ENCODE measurements at places on chromosomes 13 and 19.

DNA sequence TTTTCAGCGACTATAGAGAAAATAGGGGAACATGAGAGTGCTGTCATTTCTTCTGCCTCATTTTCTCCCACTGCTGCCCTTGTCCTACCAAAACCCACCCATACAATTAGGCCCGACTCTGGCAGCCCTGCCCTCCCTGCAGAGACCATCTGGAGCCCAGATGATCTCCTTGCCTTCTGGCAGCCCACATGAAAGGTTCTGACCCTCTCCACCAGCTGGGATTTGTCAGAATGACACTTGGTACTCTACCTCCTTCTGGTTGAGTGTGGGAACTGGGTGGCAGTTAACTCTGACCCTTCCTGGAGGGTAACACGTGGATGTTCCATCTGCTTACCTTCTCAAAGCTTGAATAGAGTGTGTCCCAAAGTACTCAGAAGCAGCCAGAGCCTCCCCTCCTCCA, 21.0 kb upstream of the SIAH3 start:
- no peak overlapping the region for H3K27ac ChIP-seq
- H3K36me3 ChIP-seq = no peaks in the 10 kb centered on the region
- peaks cover 2% of the 10 kb centered on the region for H3K4me1 ChIP-seq
- H3K27me3 ChIP-seq = no peaks in the 10 kb centered on the region
- no peak overlapping the region for H3K4me3 ChIP-seq

DNA sequence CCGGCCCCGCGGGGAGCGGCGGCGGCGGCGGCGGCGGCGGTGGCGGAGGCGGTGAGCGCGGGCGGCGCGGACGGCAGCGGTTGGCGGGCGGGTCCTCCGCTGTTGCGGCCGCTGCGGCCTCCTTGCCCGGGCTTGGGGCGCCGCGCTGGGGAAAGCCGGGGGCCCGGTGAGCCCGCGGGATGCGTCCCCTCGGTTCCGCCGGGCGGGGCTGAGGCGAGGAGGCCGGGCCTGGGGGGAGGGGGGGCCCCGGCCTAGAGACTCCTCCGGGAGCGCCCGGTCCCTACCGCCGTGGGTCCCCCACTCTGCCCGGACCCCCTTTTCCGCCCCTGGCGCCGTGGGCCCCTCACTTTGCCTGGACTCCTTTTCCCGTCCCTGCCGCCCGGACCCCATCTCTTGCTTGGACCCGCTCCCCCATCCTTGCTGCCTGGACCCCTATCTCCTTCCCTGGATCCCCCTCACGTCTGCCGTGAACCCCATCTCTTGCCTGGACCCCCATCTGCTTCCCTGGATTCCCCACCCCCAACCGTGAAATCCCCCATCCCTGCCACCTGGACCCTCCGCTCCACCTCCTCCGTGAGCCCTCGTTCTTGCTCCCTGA, 28.6 kb upstream of the NDUFS7 start:
- peaks cover 1% of the 10 kb centered on the region for H3K36me3 ChIP-seq
- no peaks in the 10 kb centered on the region for H3K4me1 ChIP-seq
- peak overlapping the region; percentile 88 for H3K4me3 ChIP-seq
- no peaks in the 10 kb centered on the region for H3K27me3 ChIP-seq
- H3K27ac ChIP-seq = peak overlapping the region; percentile 64

DNA sequence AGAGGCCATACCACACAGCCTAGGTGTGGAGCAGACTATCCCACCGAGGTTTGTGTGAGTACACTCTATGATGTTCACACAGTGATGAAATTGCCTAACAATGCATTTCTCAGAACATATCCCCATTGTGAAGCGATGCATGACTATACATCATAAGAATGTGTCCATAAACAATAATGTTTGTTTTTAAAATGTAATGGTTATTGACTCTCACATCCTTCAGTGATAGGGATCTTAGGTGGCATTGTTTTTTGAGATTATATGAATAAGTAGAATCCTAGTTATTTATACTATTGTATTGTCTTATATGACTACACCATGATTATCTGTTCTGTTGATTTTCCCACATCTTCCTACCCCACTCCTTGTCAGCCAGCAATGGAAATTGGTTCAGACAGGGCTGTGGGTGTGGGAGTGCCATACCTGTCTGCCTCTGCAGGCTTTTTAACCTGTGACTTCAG, 13.6 kb downstream of the CCNA1 start:
- H3K27ac ChIP-seq = no peak overlapping the region
- no peaks in the 10 kb centered on the region for H3K36me3 ChIP-seq
- H3K27me3 ChIP-seq = no peaks in the 10 kb centered on the region
- no peak for DNase-seq
- H3K4me1 ChIP-seq = no peaks in the 10 kb centered on the region

- H3K27ac ChIP-seq = no peak overlapping the region
- DNase-seq = no peak
- no peaks in the 10 kb centered on the region for H3K4me1 ChIP-seq
- H3K27me3 ChIP-seq = no peaks in the 10 kb centered on the region
- no peak overlapping the region for H3K4me3 ChIP-seq
- no peaks in the 10 kb centered on the region for H3K36me3 ChIP-seq
Observed at GRCh38 chr13:34719060-34719875, 222.8 kb upstream of the NBEA start.

- peak overlapping the region; percentile 99 for H3K27ac ChIP-seq
- H3K36me3 ChIP-seq = peaks cover 2% of the 10 kb centered on the region
- peaks cover 2% of the 10 kb centered on the region for H3K4me1 ChIP-seq
- peak overlapping the region; percentile 96 for H3K4me3 ChIP-seq
Observed at GRCh38 chr19:10654610-10655456, 687 bp downstream of the ILF3 start.

DNA sequence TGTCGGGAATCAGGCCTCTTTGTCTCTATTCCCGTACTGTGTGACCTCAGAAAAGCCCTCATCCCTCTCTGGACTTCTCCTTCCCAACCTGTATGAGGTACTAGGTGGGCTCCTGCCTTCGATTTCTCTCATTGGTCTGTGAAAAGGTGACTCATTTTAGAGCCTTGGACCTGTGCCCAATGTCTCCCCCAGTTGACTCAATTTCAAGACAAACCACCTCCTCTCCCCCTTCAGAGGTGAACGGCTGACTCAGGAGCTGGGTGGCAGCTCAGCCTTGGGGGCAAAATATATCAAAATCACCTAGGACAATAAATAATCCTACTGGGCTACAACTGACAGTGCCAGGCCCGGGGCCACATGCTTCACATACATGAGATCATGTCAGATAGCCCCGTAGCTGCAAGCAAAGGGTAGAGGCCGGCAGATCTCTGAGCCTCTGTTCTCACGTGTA, 630 bp downstream of the COQ8B start:
- H3K27ac ChIP-seq = peak overlapping the region; percentile 71
- peak overlapping the region; percentile 89 for H3K4me3 ChIP-seq
- H3K36me3 ChIP-seq = no peaks in the 10 kb centered on the region
- H3K4me1 ChIP-seq = peaks cover 6% of the 10 kb centered on the region
- DNase-seq = no peak

- DNase-seq = no peak
- no peak overlapping the region for H3K27ac ChIP-seq
- no peaks in the 10 kb centered on the region for H3K36me3 ChIP-seq
- H3K4me3 ChIP-seq = no peak overlapping the region
- H3K4me1 ChIP-seq = peaks cover 9% of the 10 kb centered on the region
- H3K27me3 ChIP-seq = no peaks in the 10 kb centered on the region
Observed at GRCh38 chr13:50788551-50789210, 54.8 kb downstream of the DLEU7 start.

DNA sequence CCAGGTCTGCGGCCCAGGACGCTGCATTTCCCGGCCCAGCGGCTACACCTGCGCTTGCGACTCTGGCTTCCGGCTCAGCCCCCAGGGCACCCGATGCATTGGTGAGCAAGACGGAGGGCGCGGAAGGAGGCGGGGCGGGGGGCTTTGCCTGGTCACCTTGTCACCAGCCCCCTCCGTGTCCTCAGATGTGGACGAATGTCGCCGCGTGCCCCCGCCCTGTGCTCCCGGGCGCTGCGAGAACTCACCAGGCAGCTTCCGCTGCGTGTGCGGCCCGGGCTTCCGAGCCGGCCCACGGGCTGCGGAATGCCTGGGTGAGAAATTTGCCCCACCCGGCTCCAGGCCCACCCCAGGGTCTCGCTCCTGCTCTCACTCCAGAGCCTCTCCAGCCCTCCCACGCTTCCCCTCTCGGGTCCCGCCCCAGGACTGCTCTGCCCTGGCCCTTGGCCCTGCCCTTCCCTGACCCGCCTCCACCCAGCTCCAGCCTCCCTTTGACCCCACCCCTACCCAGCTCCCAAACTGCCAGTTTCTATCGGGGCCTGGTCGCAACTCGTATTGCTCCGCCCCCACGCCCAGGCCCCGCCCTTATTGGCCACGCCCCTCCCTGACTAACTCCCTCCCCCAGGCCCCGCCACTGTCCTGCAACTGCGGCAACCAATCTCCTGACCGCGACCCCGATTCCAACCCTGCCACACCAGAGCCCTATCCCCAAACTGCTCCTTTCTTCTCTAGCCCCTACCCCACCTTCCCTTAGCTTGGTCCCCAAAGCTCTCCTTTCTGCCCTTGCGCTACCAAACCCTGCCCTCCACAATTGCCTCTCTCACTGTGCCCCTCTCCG, 8.6 kb downstream of the LTBP4 start:
- H3K27me3 ChIP-seq = no peaks in the 10 kb centered on the region
- peaks cover 2% of the 10 kb centered on the region for H3K4me1 ChIP-seq
- peak; percentile 95 for DNase-seq
- H3K4me3 ChIP-seq = peak overlapping the region; percentile 29

DNA sequence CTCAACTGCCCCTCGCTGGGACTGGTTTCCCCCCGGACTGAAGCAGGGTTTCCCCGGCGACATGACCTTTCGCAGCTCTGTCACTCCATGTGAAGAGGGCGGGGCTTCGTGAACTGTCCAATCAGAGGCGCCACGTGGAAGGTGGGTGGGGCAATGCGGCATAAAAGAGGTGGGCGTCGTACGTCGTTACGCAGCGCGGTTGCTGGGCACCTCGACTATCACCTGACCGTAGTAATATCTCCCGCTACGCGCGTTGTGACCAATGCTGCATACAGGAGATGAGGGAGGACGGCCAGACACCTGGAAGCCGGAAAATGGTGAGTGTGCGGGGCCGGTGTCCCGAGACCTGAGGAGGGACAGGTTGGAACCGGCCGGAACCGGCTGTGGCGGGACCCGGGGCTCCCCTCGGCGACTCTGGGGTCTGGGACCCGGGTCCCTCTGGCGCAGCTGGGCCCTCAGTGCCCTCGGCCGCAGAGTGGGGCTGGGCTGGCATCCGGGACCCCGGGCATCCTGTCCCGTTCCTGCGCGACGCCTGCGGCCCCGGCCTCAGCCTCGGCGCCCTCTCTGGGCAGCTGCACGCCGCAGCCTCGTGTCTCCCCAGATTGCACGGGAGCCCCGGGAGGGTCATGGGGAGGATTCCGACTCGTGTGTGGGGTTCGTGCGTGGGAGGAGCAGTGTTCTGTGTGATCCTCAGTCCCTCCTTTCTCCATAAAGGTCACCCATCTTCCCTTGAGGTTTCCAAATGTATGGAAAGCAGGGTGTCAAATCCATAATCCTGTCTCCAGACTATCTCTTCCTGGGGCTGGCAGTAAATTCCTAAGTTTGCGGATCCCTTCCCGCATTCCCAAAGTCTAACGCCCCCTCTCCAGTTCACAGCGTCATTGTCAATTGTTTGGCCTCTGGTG, 32.2 kb downstream of the ZNF136 start:
- DNase-seq = peak; percentile 92
- H3K4me3 ChIP-seq = peak overlapping the region; percentile 55
- H3K27ac ChIP-seq = no peak overlapping the region
- H3K4me1 ChIP-seq = no peaks in the 10 kb centered on the region
- no peaks in the 10 kb centered on the region for H3K27me3 ChIP-seq

GRCh38 chr13:66367356-66367755, 862.8 kb downstream of the PCDH9 start:
- no peak for DNase-seq
- H3K27me3 ChIP-seq = no peaks in the 10 kb centered on the region
- H3K4me1 ChIP-seq = no peaks in the 10 kb centered on the region
- H3K27ac ChIP-seq = no peak overlapping the region

- H3K4me1 ChIP-seq = no peaks in the 10 kb centered on the region
- no peaks in the 10 kb centered on the region for H3K27me3 ChIP-seq
- no peak overlapping the region for H3K27ac ChIP-seq
- DNase-seq = peak; percentile 30
- no peak overlapping the region for H3K4me3 ChIP-seq
Observed at GRCh38 chr13:59269476-59269875, 894.3 kb downstream of the DIAPH3 start.

- no peaks in the 10 kb centered on the region for H3K36me3 ChIP-seq
- H3K4me1 ChIP-seq = peaks cover 4% of the 10 kb centered on the region
- H3K27ac ChIP-seq = peak within 1 kb of the TSS; percentile 85
Observed at GRCh38 chr19:5340637-5341447, at the start of gene PTPRS. PTPRS (minus strand) TSS chr19:5340812; CDS start chr19:5286140, 54,672 bp downstream.

GRCh38 chr19:41657157-41657556, 30.3 kb upstream of the CEACAM4 start:
- no peaks in the 10 kb centered on the region for H3K36me3 ChIP-seq
- H3K4me3 ChIP-seq = no peak overlapping the region
- no peaks in the 10 kb centered on the region for H3K4me1 ChIP-seq
- H3K27me3 ChIP-seq = no peaks in the 10 kb centered on the region

GRCh38 chr13:72120632-72121031, 253.6 kb upstream of the DACH1 start:
- no peak overlapping the region for H3K4me3 ChIP-seq
- H3K4me1 ChIP-seq = no peaks in the 10 kb centered on the region
- no peaks in the 10 kb centered on the region for H3K36me3 ChIP-seq
- H3K27ac ChIP-seq = no peak overlapping the region

DNA sequence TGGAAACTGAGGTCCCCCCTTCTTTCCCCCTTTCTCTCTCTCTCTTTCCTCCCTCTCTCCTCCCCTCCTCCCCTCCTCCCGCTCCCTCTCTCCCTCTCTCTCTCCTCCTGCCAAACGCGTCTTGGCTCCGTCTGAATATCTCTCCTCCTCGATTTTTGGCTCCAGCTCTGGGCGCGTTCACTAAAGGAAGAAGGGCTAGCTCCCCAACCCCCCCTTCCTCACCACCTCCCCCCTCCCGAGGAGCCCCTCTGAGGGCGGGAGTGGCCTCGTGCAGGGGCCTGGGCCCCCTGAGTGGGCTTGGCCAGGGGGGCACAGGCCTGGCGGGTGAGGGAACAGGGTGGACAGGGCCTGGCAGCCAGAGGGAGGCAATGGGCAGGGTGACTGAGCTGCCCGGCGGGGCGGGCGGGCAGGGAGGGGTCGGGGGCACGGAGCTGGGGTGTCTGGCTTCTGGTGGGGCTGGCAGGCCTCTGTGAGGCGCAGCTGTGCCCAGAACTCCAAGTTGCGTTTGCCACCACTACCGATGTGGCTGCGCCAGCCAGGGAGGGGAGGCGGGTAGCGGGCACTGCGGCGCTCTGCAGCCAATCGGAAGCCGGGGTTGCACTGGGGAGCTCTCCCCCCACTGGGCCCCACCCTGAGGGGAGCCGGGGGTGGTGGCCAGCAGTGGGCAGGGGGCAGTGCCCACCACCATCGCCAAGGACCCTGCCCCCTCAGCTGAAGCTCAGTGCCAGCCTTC, 7.1 kb downstream of the NFIX start:
- H3K4me3 ChIP-seq = no peak overlapping the region
- no peaks in the 10 kb centered on the region for H3K36me3 ChIP-seq
- H3K4me1 ChIP-seq = no peaks in the 10 kb centered on the region
- peaks cover 23% of the 10 kb centered on the region for H3K27me3 ChIP-seq
